ENCODE measurements at places on chromosomes 6 and 20.

DNA sequence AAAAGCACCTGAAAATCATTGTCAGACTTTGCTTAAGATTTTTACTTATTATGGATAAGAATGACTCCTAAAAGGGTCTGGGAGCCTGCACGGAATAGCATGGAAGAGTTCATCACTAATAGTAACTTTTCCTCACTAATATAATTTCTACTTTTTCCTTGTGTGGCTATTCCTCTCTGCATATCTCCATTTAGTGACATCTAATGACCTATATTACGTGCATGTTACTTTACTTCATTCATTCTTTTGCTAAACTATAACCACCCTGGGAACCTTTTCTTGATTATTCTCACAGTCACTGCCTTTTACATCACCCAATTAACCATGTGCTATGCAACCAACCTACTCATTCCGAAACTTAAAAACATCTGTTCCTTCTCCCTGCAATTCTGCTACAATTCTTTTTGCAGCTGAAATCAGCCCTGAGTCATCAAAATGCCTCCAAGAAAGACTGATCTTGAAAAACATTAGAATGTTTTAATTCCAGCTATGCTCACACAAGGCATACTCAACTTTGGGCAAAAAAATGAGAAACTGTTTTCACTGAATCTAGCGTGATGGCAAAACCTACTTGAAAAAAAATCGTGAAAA lies 313.3 kb downstream of the RNGTT start:
- DNase-seq, result no peak

GRCh38 chr6:90319044-90319443 lies 22.4 kb upstream of the BACH2 start:
- DNase-seq, result no peak

GRCh38 chr6:99458319-99458718 lies 33.2 kb upstream of the PNISR start:
- DNase-seq, result no peak

DNA sequence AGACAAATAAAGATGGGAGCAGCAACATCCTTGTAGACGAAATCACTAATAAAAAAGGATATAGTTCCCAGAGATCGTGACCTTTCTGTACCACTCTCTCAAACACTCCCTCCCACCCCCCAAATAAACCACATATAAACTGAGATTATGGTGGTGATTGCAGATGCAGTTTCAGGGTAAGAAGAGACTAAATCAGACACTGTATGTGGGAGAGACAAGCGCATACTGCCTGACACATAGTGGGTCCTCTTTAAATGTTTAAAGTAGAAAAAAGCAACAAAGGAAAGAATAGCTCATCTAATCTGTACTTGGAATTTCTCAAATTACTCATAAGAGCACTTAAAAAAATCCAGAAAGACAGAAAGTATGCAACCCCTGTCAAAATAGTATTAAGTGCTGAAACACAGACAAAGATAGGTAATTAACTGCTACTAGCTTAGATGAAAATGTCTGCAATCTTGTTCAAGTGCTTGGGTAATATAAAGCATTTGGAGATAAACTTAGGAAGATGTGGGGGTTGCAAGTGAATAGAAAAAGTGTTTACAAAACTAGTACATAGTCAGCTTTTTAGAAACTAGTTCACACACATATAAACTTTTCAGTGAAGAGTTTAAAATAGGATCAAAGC lies 151.6 kb downstream of the BACH2 start:
- DNase-seq, result no peak

GRCh38 chr20:57694481-57694880 lies 15.3 kb downstream of the PMEPA1 start:
- no peak for DNase-seq

DNA sequence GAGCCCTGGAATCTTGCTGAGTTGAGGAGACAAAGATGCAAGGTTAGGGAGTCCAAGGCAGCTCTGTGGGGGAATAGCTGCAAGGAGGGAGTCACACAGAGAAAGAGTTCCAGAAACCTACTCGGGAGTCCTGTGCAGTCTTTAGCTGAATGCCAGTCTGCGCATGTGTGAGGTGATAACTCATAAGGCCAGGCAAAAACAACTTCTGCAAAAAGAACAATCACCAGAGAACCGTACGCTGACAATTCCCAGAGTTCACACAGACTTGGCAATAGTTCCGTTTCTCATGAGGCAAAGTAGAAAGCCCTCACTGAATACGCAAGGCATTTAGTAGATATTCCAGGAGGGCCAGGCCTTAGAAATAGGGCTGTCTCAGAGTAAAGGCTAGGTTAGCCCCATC lies 135.2 kb upstream of the TAB2 start:
- DNase-seq, result no peak

DNA sequence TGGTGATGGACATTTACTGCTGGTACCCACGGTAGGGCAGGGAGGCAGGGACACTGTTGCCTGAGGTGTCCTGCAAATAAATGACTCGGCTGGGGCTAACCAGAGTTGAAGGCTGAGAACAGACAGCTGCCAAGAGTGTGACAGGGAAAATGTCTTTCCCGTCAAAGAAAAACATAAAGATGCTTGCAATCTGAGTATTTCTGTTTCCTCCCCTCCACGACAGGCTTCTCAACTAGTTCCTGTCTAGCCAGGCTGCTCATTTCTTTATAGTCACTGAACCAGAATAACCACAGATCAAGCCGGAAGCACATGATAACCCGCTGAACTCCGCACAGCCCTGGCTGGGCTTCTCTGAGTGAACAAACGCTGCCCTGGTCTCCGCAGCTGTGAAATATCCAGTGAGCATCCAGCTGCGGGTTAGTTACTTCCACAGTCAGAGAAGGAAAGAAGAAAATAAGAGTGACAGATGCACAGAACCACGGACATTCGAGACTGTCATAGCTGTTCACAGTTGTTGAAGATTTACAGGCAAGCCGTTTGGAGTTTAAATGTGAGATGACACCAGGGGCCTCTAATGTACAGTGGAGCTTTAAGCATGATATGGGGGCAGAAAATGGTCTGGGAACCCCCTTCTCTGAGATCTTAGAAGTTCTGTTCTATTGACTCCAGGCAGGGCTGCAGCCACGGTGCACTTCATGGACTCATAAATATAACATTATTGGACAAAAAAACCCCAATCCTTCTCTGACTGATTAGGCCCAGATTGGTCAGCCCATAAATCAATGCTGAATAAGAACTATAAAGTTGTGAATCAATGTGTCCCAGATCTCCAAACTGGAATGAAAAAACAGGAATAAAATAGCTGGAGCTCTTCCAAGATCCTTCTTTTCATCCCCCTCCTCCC lies 299.9 kb upstream of the SUPT3H start:
- DNase-seq, result no peak

DNA sequence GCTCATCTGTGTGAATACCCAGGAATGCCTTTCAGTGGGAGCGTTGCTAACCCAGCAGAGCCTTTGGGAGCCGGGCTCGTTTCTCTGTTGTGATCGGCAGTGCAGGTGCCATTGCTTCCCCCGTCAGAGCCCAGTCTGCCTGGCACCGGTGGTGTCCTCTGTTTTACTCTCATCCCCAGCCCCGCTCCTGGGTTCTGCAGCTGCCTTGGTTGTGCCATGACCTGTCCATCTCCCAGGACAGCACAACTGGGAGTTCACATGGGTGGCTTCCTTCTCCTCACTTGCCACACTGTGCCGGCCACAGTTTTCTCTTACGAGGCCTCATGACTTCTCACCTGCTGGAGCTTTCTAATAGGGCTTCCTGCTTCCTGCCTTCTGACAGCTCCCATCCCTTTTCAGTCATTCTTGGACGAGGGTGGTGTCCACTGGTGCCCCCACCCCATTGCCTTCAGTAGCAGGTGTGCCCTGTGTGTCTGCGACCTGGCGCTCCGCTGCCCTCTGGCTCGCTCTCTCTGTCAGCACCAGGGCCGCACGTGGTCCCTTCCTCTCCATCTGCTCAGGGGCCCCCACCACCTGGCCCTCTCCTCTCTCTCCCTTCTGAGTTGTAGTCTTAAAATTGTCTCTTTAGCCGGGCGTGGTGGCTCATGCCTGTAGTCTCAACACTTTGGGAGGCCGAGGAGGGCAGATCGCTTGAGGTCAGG lies 110.9 kb downstream of the RPP40 start:
- no peak for DNase-seq
